ENCODE measurements at places on chromosomes 4 and X. TPM values are rescaled to one million over a fixed set of nuclear protein-coding genes. Genes with fewer than 3 reads are reported as not detected.

SOD3 gene
- not detected for total RNA-seq

SEC31A gene
- 301 TPM for total RNA-seq

BEX1 gene
- total RNA-seq, result 0.46 TPM

HSFX3 gene
- total RNA-seq, result not detected

GUF1 gene
- 19.9 TPM for total RNA-seq

CTAG2 gene
- not detected for total RNA-seq

PABPC5 gene
- total RNA-seq, result 0.44 TPM

SPIN2A gene
- total RNA-seq, result 0.76 TPM

CEP135 gene
- total RNA-seq, result 15.3 TPM

CPXCR1 gene
- total RNA-seq, result not detected

ITM2A gene
- total RNA-seq, result 3.9 TPM

TRAM1L1 gene
- 0.88 TPM for total RNA-seq

BCORL1 gene
- 13.1 TPM for total RNA-seq

TCP11X2 gene
- total RNA-seq, result not detected

CLGN gene
- total RNA-seq, result 1.00 TPM

ARHGAP36 gene
- not detected for total RNA-seq

PAK3 gene
- total RNA-seq, result 0.16 TPM

SSX2 gene
- not detected for total RNA-seq

KCNE5 gene
- total RNA-seq, result 0.31 TPM

ARMCX4 gene
- 17.6 TPM for total RNA-seq

SGMS2 gene
- total RNA-seq, result 33.0 TPM

FAM156B gene
- total RNA-seq, result 10.8 TPM

CT45A1 gene
- total RNA-seq, result not detected

INPP4B gene
- 2.8 TPM for total RNA-seq

CD99L2 gene
- total RNA-seq, result 33.2 TPM

SSX1 gene
- total RNA-seq, result not detected

PAGE3 gene
- not detected for total RNA-seq

CCKAR gene
- total RNA-seq, result not detected

TRIM61 gene
- 0.22 TPM for total RNA-seq

REELD1 gene
- not detected for total RNA-seq

PRKX gene
- total RNA-seq, result 27.5 TPM

GPR50 gene
- total RNA-seq, result not detected

TCEAL9 gene
- total RNA-seq, result 98.3 TPM

RTL9 gene
- not detected for total RNA-seq

FHL1 gene
- total RNA-seq, result 73.2 TPM

SORCS2 gene
- total RNA-seq, result not detected

GC gene
- not detected for total RNA-seq

CACNA1F gene
- total RNA-seq, result not detected

ZBED1 gene
- total RNA-seq, result 46.5 TPM

OTC gene
- not detected for total RNA-seq

FAM193A gene
- 32.1 TPM for total RNA-seq

GSX2 gene
- total RNA-seq, result not detected

PRKG2 gene
- not detected for total RNA-seq

HOPX gene
- total RNA-seq, result 5.8 TPM
